ENCODE measurements at places on chromosomes 12 and 14.

GRCh38 chr12:109719123-109720022 lies 5.7 kb downstream of the FAM222A start:
- DNase-seq = no peak

DNA sequence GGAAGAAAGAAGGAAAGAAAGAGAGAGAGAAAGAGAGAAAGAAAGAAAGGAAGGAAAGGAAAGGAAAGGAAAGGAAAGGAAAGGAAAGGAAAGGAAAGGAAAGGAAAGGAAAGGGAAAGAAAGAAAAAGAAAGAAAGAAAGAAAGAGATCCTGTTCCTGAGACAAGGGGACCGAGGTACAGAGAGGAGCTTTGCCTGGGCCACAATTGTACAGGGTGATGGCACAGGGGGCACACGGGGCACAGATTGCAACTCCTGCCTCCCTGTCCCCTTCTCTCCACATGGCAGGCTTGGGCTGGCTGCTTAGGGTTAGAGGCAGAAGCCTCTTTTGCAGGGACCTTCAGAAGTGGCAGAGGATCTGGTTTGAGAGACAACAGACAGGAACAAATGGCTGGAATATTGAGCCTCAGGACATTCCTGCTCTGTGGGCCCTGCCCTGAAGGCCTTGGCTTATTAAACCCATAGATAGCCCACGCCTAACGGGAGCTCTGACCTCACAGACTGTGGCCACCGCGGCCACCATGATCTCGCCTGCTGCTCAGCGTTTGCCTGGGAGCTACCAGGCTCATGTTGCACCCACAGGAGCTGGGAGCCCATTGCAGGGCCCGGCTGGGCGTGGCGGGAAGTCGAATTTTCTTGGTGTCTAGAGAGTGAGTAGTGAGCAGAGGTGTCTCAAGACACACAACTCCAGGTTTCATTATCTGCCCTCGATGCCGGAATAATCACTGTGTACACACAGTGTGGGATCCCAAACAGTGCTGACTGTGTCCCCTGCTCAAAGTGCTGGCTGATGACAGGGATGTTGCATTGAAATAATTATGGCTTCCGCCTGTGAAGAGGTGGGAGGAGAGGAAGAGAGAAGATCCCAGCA lies 147.9 kb upstream of the NCOR2 start:
- no peak for DNase-seq

DNA sequence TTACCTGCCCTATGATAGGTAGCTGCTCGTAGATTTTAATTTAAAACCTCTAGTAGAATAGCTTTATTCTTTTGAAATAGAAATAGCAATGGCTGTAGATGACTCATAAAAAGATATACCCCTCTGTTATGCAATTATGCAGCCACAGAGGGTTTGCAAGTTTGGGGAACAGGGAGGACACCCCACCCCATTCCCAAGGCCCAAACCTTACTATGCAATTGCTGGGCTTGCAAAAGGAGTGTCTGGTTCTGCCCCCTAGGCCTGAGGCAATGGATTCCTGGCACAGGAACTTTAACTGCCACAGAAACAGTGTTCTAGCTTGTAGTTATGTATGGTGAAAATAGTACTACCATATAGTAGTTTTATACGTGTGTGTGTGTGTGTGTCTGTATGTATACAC lies 403.3 kb downstream of the ADAMTS20 start:
- DNase-seq = no peak

DNA sequence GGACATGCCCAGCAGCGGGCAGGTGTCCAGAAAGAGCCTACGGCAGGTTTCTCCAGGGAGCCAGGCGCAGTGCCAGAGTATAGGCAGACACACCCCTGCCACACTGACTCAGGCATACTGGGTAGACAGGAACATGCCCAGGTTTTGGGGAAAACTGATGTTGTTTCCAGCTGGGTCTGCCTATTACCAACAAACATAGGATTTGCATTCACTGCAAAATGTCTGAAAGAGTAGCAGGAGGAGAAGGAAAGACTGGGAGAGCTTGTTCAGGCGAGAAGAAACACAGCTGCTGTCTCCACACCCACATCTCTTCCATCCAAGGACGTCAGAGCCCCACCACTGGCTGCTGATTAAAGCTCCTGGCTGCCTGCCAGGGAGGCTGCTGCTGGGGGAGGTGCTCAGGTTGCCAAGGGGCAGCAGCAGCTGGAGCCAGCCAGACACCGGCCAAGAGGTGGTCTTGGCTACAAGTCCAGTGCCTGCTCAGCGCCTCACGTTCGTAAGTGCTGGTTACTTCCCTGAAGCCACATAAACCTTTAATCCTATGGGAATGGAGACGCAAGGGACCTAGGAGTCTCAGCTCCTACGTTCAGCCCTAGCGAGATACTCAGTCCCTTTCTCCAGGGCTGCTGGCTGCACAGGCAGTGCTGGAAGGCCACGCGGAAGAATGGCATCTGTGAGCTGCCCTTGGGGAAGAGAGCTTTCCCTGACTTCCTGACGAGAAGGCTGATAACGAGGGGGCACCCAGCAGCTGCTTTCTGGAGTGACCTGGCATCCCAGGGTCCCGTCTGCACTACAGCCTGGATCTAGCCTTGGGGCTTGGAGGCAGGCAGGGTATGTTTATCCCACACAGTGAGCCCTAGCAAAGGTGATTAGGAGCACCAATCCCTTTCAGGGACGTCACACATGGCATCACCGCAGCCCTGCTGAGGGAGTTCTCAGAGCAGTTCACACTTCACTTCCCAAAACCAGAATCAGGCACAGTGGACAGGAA lies 58.1 kb downstream of the PLEKHG3 start:
- DNase-seq = no peak

- DNase-seq = no peak
These were observed 163.4 kb upstream of the RTL1 start for GRCh38 chr14:101066826-101067510.

GRCh38 chr12:5375547-5376295 lies 56.2 kb upstream of the NTF3 start:
- DNase-seq = no peak

GRCh38 chr12:19992311-19992710 lies 376.0 kb upstream of the PDE3A start:
- no peak for DNase-seq

DNA sequence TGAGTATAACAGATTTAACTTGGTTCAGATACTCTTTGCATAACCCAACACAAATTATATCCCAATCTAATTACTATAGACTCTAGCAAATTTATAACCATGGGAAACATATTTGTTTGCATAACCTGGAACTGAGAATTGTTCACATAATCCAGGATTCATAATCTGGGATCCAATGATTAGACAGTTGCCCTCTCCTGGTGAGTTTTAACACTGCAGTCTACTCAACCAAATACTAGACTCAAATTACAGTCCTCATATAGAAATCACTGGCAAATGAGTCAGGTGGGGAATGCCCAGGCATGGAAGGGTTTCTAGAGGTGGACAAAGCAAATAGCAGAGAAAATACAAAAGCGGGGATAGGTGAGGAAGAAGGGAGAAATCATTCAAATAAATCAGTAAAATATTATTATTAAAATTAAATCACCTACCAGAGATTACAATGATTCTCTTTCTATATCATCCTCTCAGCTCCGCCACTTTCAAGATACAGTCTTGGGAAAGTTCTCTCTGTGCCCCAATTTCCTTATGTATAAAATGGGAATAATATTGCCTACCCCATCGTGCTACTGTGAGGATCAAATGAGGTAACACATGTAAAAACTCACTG lies 9.4 kb downstream of the GCH1 start:
- DNase-seq = no peak

- DNase-seq = no peak
These were observed 14.2 kb downstream of the KMT5A start for GRCh38 chr12:123398177-123398549.

- DNase-seq = no peak
These were observed 160.6 kb upstream of the EGLN3 start for GRCh38 chr14:34111505-34111904.

All from stimulated activated CD8-positive, alpha-beta memory T cell treated with anti-CD3 and anti-CD28 coated beads, Interleukin-7, amount 100 ng/mL, for 1 hour (primary cell).